ENCODE measurements at places on chromosomes 1 and 21.

DNA sequence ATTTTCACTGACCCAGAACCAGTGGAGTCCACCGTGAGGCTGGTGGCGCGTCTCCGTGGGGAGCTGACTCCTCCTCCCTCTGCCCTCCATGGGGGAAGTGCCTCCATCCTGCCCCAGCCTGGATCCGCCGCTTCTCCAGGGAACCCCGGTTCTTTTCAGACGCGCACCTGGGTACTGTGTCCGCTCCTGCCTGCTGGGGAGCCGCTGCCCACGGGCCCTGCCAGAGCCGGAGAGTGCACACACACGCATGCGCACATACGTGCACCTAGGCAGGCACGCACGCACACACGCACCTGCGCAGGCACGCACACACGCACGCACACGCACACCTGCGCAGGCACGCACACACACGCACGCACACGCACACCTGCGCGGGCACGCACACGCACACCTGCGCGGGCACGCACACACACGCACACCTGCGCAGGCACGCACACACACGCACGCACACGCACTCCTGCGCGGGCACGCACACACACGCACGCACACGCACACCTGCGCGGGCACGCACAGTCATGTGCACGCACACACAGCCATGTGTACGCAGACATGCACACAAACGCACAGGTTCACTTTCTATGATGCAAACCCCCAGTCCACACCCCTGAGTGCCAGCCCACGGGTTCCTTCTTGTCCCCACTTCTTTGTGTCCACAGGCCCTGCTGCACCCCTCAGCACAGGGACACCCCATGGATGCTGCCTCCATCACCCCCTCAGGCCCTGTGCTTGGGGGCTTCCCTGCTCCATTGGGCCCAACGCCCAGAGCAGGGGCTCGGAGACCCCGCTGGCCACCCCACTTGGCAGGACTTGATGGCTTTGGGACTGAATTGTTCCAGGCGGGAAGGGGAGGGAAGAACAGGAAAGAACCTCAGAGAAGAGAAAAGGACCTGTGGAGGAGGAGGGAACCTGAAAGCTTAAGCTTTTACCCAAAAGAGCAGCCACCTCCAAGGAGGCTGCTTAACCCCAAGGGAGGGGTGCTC is 42.7 kb downstream of the MORN1 start:
- DNase-seq, result no peak

GRCh38 chr1:153655333-153655732 is 3.2 kb upstream of the SNAPIN start:
- no peak for DNase-seq

GRCh38 chr21:32975811-32976431 is 49.8 kb upstream of the OLIG2 start:
- DNase-seq, result no peak

DNA sequence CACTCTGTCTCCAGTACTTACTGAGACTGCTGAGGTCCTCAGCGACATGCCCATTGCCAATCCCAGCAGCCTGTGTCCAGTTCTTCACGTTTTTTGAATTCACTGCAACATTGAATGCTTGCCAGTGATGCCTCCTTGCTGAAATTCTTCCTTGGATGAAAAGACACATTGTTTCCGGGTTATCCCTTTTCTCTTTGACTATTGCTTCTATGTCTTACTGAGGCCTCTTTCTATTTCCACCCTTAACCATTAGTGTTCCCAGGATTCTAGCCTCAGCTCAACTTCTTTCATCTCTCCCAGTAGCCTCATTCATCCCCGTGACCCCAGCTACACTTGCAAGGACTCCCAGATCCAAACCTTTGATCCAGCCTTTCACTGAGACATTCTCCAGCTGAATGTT is 46.5 kb upstream of the KIF26B start:
- DNase-seq, result no peak

DNA sequence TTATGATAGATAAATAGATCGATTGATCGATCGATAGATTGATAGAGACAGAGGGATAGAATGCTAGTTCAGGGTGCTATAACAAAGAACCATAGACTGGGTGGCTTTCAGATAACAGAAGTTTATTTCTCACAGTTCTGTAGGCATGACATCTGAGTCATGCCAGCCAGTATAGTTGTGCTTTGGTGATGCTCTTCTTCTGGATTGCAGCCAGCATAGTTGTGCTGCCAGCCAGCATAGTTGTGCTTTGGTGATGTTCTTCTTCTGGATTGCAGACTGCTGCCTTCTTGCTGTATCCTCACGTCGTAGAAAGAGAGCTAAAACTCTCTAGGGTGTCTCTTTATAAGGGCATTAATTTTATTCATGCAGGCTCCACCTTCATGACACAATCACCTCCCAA is 860.8 kb downstream of the BRINP3 start:
- no peak for DNase-seq

DNA sequence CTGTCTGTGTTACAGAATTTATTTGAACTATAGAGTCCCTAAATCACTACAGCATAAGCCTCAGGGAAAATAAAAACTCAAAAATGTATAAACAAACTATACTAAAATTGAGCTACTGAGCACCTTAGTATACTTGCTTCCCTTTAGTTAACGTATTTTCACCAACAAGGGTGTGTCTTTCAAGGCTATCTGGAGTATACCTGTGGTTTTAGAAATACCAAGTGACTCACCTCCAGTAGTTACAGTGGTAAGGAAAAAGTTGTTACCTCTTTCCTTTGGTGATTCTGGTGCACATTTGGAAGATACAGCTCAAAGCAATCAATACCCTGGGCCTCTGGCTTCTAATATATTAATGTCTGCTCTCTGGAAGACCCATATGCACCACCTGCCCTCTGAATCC is 68.0 kb upstream of the C1orf105 start:
- DNase-seq, result no peak

GRCh38 chr1:56803561-56804156 is 15.5 kb downstream of the FYB2 start:
- DNase-seq, result peak; percentile 37

DNA sequence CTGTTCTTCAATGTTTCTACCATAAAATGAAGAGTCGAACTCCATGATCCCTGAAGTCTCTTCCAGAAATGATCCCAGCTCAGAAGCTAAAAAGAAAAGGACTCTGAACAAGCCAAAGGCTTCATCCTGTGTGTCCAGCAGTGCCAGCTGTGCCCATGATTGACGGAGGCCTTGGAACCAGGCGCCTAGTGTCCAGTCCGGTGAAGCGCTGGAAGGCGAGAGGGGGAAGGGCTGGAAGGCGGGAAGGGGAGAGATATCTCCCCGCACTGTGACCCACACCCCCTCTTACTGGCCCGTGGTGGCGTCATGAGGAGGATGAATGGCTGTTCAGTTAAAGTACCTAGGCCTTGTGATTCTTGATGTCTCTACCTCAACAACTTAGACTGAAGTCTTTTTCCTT is 10.4 kb upstream of the PLEKHA6 start:
- no peak for DNase-seq

GRCh38 chr1:32239790-32240139 is 7.3 kb upstream of the FAM167B start:
- peak; percentile 13 for DNase-seq

GRCh38 chr1:246728311-246728710 is 4.1 kb downstream of the SCCPDH start:
- no peak for DNase-seq

DNA sequence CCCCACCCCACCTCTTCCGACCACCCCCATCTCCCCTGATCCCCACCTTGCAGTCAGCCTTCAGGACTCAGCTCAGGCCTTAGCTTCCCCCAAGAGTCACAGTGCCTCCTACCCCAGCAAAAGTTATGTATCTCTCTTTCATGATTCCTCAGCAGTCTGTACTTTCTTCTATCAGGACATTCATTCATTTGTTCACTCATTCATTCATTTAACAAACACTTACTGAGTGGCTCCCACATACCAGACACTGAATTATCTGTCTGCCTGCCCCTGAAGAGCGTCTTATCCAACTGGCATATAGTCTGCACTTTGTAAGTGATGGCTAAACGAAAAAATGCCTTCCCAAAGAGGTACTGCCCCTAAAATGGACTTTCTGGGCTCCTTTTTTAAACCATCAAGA is 114.4 kb upstream of the SLC35F3 start:
- DNase-seq, result no peak

- no peak for DNase-seq
Observed at GRCh38 chr1:205700865-205701401, 20.6 kb upstream of the SLC45A3 start.

- no peak for DNase-seq
Observed at GRCh38 chr1:154847891-154848290, 22.2 kb downstream of the KCNN3 start.

GRCh38 chr1:61255358-61255703 is 173.0 kb downstream of the NFIA start:
- no peak for DNase-seq

DNA sequence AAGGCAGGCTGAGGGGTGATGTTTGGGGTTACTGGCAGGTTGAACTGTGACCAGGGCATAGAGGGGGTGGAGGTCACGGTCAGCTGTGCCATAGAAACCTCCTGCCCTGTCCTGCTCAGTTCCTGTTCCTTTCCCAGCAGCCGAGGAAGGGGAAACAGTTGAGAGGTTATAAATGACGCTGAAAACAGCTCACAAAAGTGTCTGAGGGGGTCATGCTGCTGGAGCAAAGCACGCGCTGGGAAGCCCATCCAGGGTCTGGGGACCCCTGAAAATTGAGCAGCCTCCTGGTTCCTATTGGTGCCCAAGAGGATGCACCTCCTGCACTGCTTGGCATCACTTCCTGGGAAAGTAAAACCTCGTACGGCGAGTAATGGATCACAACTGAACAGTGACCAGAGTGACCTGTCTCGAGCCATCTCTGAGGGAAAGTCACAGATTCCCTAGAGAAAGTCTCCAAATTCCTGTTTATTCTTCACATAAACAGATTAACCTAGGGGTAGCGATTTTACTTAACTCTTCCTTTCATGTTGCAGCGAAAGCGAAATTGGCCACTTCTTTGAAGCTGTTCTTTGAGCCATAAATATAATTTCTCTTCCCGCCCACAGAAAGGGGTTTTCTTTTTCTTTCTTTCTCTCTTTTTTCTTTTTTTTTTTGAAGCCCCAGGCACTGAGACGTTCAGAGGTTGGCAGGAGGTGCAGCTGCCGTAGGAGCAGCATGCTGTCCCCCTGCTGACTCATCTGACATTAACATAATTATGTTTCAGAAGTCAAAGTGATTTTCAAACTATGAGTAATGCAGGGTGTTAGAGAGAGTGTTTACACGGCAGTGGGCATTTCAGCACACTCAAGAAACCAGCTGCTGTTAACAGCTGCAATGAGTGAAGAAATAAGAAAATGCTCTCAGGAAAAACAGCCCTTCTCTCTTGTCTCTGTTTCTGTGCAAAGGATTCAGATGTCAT is 41.8 kb upstream of the ATF3 start:
- DNase-seq, result peak; percentile 42

DNA sequence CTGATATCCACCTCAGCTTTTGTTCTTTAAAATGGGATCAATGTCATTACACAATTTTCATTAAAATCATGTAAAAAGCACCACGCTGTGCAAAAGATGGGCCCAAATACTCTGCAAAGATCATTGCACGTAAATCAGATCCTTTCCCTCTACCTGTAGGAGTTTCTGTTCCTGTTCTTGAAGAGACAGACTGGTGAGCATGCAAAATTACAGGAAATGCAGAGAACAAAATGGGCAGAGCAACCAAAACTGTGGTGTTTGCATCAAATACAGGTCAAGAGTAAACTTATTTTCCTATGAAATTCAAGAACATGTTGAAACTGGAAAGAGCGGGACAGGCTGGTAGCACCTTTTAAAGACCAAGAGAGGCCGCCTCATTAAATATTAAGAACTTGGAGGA is 294.9 kb upstream of the ADGRL2 start:
- DNase-seq, result no peak

DNA sequence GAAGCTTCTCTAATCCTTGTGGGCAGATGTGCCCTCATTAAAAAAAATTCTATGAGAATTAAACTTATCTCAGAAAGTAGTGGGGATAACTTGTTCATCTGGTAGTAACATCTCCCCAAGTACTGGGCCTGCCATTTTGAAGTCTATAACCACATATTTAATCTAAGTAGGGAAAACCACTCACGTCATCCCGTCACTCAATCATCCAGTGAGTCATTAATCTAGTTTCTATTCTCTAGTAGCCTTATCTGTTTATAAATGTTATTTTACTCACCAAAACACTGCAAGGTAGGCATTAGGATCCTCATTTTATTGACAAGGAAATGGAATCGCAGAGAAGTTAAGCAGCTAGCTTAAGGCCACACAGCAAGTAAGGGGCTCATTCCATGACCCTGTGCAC is 221.9 kb downstream of the ATG4C start:
- DNase-seq, result no peak

DNA sequence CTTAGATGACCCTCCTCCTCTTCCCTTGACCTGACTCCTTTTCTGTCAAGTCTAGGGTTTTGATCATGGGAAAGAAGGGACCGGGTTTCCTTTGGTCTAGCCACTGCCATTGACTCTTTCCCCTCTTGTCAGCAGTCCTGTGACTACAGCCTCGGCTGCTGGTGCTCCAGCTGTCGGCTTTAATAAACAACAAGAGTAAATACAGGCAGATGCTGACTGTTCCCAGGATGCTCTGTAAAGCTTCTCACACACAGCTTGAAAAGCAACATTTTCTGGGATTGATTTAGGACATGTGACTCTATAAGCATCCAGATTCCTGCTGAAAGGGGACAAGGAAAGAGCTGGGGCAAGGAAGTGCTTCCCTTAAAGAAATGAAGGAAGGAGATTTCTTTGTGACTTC is 53.5 kb upstream of the CTTNBP2NL start:
- DNase-seq, result no peak

- DNase-seq, result no peak
Observed at GRCh38 chr21:33070744-33070997, 730 bp downstream of the OLIG1 start.

- DNase-seq, result no peak
Observed at GRCh38 chr1:19569786-19570185, 74.3 kb upstream of the NBL1 start.

- no peak for DNase-seq
Observed at GRCh38 chr1:77378723-77379535, 97.1 kb downstream of the AK5 start.

GRCh38 chr1:37123276-37124115 is 89.2 kb upstream of the GRIK3 start:
- no peak for DNase-seq

DNA sequence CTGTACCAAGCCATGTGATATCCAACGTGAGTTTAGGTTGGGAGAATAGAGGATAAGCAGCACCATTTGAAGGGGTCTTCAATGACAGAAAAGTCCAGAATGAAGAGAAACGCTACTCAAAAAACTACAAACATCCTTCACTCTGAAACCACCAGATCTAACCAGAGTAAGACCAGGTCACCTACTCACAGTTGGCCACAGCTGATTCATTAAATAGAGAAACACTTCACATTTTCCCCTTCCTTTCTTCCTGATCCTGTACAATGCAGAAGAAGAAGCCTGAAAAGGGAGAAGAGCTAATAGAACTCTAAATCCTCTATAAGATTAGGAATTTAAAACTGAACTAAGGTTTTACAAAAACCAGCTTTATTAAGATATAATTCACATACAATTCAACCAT is 19.4 kb upstream of the SETDB1 start:
- no peak for DNase-seq

GRCh38 chr21:15841856-15842564 is 112.2 kb downstream of the USP25 start:
- DNase-seq, result no peak
